ENCODE measurements at places on chromosomes 2 and 18.

DNA sequence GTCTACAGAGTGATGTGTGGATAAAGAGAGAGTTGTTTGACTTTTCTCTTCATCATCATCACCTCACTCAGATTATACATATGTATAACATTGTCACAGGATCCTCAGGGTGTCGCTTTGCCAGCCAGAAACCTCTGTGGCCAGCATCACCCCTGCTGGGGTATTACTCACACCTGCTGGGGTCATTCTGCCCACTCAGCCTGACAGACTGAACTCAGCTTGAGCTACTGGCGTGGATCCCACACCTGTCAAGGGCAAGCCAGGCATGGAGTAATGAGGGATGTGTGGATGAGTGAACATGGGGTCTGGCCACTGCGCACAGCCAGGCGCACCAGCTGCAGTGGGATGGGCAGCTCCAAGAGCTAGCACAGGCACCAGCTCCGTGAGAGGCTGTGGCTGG is 870.6 kb downstream of the CBLN2 start:
- DNase-seq, result no peak

GRCh38 chr2:234989183-234989701 is 37.4 kb downstream of the SH3BP4 start:
- DNase-seq, result no peak

DNA sequence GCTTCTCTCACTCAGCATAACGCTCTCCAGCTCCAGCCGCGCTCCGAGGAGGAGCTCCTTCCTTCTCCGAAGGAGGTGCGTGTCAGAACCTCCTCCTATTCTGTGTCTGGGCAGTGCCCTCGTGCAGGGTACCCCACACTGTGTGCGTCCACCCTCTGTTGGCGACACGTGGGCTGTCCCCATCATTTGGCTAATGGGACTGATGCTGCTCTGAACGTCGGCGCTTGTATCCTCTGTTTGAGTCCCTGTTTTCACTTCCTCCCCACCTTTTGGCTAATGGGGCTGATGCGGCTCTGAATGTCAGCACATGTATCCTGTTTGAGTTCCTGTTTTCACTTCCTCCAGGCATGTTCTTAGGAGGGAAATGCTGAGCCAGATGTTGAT is 22.2 kb downstream of the KCNG2 start:
- DNase-seq, result no peak

DNA sequence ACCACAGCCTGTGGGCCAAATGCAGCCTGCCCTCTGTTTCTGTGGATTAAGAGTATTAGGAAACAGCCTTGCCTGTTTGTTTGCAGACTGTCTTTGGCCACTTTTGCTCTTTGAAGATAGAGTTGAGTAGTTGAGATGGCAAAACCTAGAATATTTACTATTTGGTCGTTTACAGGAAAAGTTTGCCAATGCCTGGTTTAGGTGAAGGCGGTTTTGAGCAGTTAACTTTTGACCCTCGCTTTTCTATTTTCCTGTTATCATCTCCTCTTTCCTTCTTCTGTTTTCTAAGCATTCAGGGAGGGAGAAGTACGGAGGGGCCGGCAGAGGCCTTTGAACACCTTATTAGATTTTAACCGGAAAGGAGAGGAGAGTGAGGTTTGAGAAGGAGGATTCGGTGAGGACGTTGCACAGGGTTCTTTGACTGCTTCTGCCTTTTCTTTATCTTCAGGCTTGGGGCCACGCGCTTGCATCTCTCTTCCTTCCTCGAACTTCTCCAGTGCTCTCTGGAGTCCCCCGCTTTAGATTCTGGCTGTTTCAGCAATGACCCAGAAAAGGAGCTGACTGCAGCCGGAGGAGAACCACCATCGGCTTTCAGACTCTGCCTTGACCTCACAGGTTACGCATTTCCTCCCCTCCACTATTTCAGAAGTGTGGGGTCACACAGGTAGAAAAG is 39.2 kb downstream of the IL1R2 start:
- no peak for DNase-seq

DNA sequence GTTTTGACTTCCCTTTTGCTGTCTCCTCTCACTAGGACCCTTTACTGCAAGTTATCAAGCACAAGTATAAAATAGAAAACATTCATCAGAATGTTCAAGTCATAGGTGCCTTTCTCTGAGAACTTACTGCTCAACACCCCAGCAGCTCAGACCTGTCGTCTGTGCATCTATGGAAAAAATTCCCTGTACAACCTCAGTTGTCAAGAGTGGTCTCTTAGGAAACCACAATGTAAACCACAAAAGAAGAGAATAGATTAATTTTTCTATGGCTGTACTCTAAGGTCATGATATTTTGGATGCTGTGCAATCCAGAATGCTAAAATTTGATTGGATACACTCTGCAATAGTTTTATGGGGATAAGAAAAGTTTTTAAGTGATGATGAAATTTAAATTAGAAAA is 84.1 kb downstream of the RBMS1 start:
- DNase-seq, result no peak

- no peak for DNase-seq
These were observed 701.5 kb downstream of the BCL11A start for GRCh38 chr2:59851836-59852475.

- no peak for DNase-seq
These were observed 152.3 kb downstream of the KCNE4 start for GRCh38 chr2:223203971-223204929.

DNA sequence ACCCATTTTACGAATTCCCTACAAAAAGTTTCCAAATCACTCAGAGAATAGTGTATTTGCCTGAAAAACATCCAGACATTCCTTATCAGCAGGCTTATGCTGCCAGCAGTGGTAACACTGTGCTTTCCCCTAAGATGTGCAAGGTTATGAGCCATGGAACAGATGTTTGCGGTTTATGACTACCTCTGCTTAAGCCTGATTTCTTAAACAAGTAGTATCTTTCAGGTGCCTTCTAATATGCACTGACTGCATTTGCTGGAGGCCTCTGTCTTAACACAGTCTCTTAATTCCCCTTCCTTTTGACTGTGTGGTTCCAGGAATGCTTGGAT is 54.8 kb downstream of the CDC42EP3 start:
- DNase-seq, result no peak

GRCh38 chr18:41989508-41989907 is 34.5 kb downstream of the PIK3C3 start:
- no peak for DNase-seq

- DNase-seq, result no peak
These were observed 221.9 kb downstream of the DYM start for GRCh38 chr18:49238433-49239042.

GRCh38 chr2:75233965-75234364 is 34.6 kb upstream of the TACR1 start:
- DNase-seq, result no peak

DNA sequence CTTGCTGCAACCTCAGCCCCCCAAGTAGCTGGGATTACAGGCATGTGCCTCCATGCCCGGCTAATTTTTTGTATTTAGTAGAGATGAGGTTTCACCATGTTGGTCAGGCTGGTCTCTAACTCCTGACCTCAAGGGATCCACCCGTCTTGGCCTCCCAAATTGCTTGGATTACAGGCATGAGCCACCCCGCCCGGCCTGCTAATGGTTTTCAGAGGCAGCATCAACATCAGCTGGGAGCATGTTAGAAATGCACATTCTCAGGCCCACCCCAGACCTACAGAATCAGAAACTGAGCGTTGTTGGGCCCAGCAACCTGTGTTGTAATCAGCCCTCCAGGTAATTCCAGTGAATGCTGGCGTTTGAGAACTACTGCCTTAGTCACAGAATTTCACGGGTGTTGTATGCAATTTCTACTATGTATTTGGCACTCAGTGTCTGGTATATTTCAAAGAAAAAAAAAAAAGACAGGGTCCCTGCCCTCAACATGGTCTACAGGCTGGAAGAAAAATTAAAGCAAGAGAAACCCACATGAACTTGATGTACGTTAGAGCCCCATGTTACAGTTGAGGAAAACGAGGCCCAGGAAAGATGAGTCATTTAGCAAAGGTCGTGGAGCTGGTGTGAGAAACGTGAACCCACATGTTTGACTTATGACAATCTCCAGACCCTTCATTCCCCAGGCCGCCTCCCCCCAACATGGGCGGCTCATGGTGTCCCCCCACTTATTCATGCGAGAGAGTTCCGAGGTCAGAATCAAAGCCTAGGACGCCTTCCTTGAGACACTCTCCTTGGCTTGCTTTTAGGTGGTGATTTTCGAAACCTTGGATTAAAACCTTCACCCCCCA is 35.3 kb downstream of the SH3BP4 start:
- no peak for DNase-seq

DNA sequence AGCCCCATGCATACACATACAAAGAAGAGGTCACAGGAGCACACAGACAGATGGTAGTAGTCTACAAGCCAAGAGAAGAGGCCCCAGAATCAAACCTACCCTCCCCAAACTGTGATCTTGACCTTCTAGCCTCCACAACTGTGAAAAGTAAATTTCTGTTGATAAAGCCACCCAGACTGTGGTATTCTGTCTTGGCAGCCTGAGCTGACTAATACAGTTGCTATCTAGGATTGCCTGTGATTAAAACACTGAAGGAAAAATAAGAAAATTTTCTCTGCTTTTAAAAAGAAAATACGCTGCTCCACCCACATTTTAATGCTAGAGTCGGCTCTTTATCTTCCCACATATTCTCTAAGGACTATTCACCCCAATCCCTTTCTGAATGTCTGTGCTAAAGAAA is 143.7 kb upstream of the TMEM200C start:
- no peak for DNase-seq

GRCh38 chr18:47389210-47389609 is 137.8 kb upstream of the SKOR2 start:
- no peak for DNase-seq

DNA sequence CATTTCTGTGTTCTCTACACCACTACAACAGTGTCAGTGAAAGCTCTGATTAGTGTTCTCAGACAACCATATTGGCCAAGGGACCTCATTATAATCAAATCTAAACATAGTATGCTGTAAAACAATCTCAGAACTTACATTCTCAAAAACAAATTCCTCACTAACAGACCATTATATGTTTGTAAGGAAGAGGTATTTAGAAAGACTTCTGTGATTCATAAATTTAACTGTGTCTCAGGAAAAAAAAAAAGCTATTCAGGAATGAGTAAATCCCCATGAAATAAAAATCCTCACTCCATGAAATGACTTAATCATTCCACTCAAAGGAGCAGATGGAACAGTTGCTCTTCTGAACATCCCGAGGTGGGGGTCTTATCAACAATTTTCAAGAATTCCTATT is 413.0 kb downstream of the CDH2 start:
- DNase-seq, result no peak

- no peak for DNase-seq
These were observed 35.5 kb downstream of the ACVR1 start for GRCh38 chr2:157840568-157841156.

DNA sequence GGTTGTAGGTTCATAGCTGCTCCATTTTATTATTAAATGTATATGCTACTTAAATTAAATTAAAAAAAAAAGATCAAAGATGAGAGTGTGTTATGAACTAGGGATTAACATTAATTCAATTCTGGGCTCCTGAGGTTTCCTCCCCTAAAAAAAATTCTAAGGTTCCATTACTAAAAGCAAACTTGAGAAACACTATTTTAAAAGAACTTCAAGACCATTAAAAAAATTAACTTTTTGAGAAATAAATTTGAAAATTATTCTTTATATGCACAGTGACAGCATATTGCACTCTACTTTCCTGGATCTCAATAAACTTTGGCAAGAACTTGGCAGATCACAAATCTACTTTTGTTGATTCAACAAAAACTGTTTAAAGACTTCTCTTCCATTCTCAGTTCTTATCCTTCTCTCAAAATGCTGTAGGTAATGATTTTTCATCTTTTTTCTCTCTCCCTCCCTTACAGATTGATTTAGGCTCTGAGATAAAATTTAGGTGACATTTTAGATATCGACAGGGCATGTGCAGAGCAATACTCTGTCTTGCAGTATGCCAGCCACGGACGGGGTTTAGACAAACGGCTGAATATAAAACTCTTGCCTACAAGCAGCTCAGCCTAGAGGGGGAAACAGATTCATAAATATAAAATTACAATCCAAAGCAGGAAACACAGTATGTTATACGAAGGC is 592 bp upstream of the MARS2 start:
- DNase-seq, result no peak

- no peak for DNase-seq
These were observed 149.3 kb downstream of the VWC2L start for GRCh38 chr2:214560176-214560575.

GRCh38 chr2:239148495-239149200 is 252.2 kb downstream of the HDAC4 start:
- DNase-seq, result no peak

DNA sequence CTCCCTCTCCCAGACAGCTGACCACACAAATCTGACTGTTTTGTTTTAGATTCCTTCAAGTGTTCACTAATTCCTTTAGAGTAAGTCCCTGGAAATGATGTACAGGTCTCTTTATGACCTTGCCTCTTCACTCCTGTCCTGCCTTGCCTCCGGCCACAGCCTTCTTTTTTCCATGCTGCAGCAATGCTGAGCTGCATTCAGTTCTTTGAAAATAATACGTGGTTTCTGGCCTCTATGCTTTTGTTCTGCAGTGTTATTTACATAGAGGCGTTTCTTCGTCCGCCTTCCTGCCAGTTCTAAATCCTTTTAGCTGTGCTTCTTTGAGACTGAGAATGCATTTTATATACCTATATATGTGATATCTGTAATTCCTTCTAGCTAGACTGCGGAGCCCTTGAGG is 87.2 kb downstream of the PPP1R1C start:
- DNase-seq, result no peak

DNA sequence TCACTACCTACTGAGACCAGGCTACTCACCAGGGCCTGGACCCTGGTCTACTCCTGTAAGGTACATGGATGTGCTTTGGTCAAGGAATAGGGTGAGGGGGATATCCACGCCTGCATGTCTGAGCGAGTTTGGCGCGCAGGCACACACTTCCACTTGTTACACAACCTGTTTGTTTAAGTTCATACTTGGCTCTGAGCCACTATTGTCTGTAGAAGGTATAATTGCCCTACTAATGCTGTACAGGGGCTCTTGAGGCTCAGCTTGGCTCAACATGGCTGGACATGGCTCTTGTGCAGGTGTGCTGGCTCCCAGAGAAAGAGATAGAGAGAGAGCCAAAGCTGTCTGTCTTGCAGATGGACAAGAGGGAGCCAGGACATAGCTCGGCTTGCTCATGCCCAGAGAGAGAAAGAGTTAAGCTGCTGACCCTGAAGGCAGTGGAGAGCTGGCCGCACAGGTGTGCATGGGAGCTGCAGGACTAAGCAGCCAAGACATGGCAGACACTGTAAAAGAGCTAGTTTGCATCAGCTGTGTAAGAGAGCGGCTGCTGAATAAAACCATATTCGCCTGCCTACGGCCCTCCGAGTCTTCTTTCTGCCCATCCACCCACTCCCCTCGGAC is 35.2 kb downstream of the NPPC start:
- DNase-seq, result no peak

DNA sequence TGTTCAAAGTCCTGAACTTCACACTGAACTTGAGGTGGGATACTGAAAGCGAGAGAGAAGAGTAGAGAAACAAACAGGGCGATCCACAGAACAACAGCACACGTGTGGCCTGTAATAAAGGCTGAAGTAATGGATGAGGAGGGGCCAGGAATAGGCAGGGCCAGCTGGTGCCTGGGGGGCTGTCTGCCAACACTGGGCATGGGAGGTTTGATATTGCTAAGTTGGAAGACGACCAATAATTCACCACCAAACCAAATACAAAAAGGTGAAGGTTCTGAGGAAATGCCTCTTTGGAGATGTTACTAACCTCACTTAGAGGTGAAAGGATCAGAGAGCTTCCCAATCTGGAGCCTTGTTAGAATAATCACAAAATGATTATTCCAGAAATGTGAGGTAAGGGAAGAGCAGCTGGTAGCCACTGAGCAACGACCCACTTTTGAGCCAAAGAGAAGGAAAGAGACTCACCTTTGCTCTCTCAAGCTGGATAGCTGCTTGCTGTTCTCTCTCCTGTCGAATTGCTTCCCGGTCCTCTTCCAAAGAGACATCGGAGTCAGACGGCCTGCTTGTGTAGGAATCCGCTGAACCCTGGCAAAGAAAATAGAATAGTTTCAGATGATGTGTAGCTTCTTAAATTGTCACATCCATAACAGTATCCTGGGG is 54.7 kb upstream of the ARL5A start:
- no peak for DNase-seq

Data from stimulated activated CD8-positive, alpha-beta memory T cell treated with anti-CD3 and anti-CD28 coated beads, Interleukin-7, amount 100 ng/mL, for 1 hour (primary cell).